HS-27A (cell line): ENCODE measurements at places on chromosomes 6 and 20.

- no peak for DNase-seq
Observed at GRCh38 chr6:29757701-29758293, 34.6 kb downstream of the HLA-F start.

- DNase-seq, result no peak
Observed at GRCh38 chr6:167858842-167859664, 32.3 kb downstream of the AFDN start.

DNA sequence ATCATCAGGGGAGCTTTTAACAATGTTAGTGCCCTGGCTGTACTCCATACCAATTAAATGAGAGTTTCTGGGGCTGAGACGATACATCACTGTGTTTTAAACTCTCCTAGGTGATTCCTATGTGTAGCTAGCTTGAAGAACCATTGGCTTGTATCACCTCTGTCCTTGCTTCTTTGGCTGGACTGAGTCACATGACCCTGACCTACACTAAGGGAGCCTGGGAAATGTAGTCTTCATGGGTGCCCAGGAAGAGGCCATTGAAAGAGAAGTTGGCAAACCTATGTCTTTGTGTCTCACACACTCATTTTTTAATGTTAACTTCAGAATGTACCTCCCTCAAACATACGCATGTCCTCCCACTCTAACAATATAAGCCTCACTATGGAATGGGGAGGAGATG is 506.6 kb downstream of the DHX35 start:
- DNase-seq, result no peak

DNA sequence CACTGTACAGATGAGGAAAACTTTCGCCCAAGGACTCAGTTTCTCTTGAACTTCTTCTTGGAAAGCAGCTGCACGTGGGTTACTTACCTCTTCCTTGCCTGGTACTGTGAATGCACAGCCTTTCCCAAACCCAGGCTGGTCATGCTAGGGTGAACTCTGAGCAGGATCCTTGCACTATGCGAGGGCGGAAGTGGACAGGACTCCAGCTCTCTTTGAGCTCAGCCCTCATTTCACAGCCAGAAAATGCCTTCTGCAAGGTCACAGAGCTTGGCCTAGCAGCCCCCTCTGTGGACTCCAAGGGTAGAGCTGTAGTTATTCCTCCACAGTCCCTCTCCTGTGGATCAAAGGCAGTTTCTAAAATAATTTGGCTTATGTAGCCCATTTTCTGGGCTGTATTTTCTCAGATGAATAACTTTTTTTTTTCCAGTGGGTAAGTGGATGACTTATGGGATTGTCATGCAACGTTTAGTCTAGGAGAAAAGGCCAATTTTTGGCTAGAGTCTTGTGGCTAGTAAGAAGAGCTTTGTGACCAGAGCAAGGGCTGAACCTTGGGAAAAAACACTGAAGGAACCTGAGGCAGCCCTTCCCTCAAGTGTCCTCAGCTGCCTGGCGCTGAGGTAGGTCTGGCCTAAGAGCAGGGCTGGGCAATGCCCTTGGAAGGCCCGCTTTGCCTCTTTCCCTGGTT is 172.7 kb downstream of the SCP2D1 start:
- DNase-seq, result no peak

DNA sequence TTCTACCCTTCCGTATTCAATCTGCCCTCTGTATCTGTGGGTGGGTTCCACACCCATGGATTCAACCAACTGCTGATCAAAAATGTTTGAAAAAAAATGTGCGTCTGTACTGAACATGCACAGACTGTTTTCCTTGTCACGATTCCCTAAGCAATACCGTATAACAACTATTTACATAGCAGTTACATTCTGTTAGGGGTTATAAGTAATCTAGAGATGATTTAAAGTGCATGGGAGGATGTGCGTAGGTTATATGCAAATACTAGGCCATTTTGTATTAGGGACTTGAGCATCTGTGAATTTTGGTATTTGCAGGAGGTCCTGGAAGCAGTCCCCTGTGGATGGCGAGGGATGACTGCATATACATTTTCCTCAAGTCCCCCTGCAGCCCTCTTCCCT is 486.9 kb downstream of the PREX1 start:
- no peak for DNase-seq

GRCh38 chr20:53141201-53142050 is 169.3 kb downstream of the TSHZ2 start:
- DNase-seq, result no peak

- DNase-seq, result no peak
Observed at GRCh38 chr20:57738484-57738883, 28.7 kb upstream of the PMEPA1 start.

GRCh38 chr20:17612992-17613327 is 43.1 kb downstream of the DSTN start:
- DNase-seq, result no peak

DNA sequence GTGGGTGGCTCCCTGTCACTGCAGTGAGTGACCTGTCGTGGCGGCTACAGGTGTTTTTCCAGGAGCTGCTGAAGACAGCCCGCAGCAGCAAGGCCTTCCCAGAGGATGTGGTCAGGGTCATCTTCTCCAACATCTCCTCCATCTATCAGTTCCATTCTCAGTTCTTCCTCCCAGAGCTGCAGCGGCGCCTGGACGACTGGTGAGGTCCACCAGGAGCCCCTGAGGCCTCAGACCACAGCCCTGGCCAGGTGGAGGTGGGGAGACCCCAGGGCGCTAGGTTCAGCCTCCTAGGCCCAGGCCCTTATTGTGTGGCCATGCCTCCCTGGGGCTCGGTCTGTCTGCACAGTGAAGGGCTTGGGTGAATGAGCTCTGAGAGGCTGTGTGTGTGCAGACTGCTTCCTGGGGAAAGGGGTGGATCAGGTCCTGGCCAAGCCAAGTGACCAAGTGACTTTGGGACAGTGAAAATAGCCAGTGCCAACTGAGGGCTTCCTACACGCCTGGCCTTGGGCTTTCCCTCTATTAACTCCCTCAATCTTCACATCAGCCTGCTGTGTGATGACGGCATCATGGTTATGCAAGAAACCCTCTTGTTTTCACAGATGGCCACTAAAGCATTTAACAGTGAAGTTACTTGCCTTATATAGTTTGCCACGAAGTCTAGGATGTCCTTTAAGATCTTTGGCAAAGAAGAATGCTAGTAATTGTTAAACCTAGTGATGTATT is 6.4 kb downstream of the FGD2 start:
- no peak for DNase-seq

DNA sequence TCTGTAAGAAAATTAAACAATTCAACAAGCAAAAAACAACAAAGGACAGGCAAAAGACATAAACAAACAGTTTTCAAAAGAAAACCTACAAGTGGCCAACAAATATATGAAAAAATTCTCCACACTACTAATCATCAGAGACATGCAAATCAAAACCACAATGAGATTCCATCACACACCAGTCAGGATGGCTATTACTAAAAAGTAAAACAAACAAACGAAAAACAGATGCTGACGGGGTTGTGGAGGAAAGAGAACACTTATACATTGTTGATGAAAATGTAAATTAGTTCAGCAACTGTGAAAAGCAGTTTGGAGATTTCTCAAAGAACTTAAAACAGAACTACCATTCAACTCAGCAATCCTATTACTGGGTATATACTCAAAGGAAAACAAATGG is 537.6 kb downstream of the HDGFL1 start:
- DNase-seq, result peak; percentile 30

DNA sequence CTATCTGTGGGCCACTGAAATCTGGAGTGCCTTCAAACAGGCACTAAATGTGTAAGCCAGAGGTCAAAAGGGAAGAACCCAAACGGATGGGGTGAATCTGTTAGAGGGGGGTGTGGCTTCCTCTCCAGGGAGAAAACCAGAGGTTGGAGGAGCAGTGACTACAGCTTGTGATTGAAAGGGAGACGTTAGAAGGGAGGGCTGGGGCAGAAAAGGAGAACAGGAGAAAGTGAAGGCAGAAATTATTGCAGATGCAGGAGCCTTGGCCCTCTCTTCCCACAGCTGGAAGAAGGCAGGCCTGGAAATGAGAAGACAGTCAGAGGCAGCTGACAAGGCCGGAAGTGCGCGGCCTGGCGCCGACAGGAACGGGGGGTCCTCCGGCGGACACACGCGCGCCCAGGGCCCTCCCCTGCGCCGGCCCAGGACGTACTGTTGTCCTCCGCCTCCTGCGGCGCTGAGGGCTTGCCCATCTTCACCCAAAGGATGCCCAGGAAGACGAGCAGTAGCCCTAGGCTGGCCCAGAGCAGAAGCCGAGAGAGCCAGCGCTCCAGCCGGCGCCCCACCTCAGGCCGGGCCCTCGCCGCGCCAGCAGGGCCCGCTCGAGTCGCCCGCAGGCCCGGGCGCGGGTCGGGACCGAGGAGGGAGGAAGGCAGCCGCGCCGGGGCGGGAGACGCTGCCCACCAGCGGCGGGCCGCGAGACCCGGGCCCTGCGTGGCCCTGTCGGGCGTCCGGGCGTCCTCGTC is 806 bp downstream of the LEMD2 start:
- peak; percentile 43 for DNase-seq

GRCh38 chr6:142087950-142088857 is 44.5 kb upstream of the GJE1 start:
- no peak for DNase-seq

DNA sequence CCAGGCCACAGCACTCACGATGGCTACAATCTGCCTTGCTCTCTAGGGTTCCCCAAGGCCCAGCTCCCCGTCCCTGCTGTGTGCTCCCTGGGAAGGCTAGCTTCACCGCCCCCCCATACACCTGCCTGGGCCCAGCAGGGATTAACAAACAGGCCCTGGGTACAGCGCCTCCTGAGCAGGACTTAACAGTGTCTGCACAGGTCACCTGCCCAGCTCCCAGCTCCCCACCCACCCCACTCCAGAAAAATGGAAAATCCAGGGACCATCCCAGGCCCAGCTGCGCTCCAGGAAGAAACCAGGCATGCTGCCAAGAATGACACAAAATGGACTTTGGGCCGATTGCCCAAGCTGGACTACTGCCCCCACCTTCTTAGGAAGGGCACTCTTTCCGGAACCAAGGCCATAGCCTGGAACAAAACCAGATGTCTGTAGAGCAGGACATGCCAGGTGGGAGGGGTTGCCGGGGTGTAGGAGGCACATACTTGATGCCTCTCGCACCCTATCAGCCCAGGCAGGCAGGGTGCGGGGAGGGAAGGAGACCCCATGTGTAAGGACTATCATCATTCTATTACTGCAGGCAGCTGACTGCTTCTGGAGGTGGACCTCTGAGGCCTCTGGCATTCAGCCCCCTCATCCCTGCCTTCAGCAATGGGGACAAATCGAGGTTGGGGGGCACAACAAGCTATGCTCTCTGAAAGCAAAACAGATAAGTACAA is 104.9 kb downstream of the SNX5 start:
- no peak for DNase-seq

DNA sequence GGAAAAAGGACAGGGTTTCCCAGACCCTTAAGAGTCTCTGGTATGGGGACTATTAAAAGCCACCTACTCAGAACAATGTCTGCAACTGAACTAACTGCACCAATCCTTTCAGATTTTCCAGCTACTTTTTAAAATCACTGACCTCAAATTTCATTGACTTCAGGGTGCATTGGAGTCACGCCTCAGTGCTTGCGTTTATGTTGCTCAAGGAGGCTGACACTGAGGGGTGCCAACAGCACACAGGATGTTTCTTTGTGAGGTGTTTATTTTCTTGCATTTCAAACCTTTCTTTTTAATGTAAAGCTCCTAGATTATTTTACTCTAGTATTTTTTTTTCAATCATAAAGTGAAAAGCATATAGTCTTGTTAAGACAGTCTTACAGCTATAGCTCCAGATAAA is 402.0 kb upstream of the SLC35B3 start:
- DNase-seq, result no peak

DNA sequence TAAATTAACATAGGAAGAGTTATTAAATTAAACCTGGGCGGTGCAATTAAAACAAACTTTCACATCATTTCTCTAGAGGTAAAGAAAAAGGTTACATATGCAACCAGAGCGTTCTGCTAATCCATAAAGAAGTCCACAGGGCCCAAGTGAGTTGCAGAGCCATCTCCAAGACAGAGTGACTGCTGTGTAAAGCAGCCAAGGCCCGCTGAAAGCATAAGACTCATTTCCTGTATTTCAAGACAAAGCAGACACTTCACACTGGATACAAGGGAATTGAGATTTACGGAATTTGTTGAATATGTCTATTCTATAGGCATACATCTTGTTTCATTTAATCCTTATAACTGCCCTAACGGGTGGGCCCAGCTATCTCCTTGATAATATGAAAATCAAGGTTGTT is 422.8 kb downstream of the CBLN4 start:
- no peak for DNase-seq

- no peak for DNase-seq
Observed at GRCh38 chr6:16145038-16145437, 16.2 kb downstream of the MYLIP start.

- DNase-seq, result no peak
Observed at GRCh38 chr6:142569676-142570075, 267.9 kb downstream of the ADGRG6 start.
